Tracheal epithelial cell (primary cell): ENCODE measurements at places on chromosomes 2 and 18. TPM values are rescaled to one million over a fixed set of nuclear protein-coding genes. Genes with fewer than 3 reads are reported as not detected.

Gene TLK1
- 14.7 and 20.9 TPM in 2 replicates for total RNA-seq

Gene TTN
- total RNA-seq = under 0.01 TPM in 1 of 2 replicates, not detected in the other

Gene SLC8A1
- total RNA-seq = 3.6 and 6.3 TPM in 2 replicates

Gene ZNF397
- 10.1 and 11.1 TPM in 2 replicates for total RNA-seq

Gene HAT1
- total RNA-seq = 23.1 and 25.8 TPM in 2 replicates

Gene SERPINB7
- total RNA-seq = 35.4 and 53.0 TPM in 2 replicates

Gene RAX
- not detected in 2 replicates for total RNA-seq
